ENCODE measurements at places on chromosomes 11 and 22.

DNA sequence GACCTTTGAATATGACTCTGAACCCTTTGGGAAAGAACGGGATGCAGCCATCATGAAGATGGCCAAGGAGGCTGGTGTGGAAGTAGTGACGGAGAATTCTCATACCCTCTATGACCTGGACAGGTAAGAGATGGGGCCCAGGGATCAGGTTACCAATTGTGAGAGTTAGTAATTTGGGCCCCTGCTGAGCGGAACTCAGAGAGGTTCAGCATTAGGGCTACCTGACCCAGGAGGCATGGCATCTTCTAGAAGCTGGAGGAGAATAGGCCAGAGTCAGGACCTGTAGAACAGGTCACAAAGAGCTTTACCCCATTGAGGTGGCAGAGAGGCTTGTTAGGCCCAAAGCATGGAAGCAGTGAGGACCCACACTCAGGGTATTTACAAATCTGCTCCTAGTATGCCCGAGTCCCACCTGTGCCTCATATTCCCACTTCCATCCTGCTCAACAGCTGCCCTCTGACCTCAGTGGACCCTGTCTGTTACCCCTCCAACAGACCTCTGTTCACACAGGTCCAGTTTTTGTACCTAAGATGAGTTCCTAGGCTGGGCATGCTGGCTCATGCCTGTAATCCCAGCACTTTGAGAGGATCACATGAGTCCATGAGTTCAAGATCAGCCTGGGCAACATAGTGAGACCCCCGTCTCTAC is 11.6 kb downstream of the CRY2 start:
- no peak for DNase-seq

DNA sequence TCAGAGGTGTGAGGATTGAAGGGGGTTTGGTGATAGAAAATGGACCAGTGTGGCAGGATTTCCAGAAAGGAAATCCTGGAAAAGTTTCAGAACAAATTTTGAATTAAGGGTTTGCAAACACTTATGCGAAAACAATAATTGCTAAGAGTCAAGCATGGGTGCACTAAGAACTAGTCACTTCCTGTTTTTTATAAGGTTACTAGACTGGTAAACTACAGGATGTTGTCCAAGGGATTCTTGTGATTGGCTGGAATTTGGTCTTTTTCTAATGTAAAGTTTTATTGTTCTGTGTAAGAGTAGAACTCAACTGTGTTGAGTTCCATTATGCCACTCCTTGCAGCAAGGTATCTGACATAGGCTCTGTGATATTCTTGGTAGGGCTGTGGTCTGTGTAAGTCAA is 54.1 kb downstream of the LIF start:
- no peak for DNase-seq

GRCh38 chr11:36249246-36249645 is 40.0 kb downstream of the COMMD9 start:
- no peak for DNase-seq

GRCh38 chr22:28397306-28397705 is 282.3 kb downstream of the TTC28 start:
- DNase-seq, result no peak

- no peak for DNase-seq
These were observed 18.9 kb upstream of the PPP6R3 start for GRCh38 chr11:68441466-68442230.

GRCh38 chr11:119377112-119377901 is 4.2 kb downstream of the USP2 start:
- DNase-seq, result no peak

- no peak for DNase-seq
These were observed 388.4 kb downstream of the SOX6 start for GRCh38 chr11:15967966-15968365.

DNA sequence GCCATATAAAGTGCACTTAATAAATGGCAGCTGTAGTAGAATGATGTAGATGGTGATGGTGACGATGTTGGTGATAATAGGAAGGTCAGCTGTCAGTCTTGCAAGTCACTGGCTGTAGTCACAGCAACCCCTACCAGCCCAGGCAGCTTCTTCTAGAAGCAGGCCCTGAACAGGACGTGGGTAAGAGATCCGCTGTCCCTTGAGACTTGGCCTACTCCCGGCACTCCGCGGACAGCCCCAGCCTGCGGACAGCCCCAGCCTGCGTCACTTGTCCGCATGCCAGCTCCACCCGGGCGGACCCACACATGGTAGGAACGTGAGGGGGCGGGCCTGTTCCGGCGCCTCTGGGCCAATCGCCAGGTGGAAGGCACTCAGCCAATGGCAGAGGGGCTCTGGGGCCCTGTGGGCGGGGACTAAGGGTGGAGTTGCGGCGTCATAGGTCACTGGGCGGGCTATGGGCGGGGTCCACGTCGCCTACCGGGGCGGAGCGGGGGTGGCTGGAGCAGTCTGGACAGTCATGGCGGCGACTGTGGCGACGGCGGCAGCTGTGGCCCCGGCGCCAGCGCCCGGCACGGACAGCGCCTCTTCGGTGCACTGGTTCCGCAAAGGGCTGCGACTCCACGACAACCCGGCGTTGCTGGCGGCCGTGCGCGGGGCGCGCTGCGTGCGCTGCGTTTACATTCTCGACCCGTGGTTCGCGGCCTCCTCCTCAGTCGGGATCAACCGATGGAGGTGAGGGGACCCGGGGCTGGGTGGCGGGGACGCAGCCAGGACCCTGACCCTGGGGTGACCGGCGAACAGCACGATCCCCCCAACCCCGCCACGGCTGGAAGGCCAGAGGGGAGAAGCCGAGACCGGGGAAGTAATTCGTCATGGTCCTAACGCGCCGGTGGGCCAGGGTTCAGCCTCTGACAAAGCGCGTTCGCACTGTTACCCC is at the start of gene CRY2:
Gene CRY2 (plus strand): TSS at position 502 of the 937 bp plus-strand sequence. CDS start 16 bp downstream, at position 518.
- peak; percentile 97 for DNase-seq

- DNase-seq, result no peak
These were observed 245.9 kb upstream of the ANO3 start for GRCh38 chr11:26086028-26086427.

DNA sequence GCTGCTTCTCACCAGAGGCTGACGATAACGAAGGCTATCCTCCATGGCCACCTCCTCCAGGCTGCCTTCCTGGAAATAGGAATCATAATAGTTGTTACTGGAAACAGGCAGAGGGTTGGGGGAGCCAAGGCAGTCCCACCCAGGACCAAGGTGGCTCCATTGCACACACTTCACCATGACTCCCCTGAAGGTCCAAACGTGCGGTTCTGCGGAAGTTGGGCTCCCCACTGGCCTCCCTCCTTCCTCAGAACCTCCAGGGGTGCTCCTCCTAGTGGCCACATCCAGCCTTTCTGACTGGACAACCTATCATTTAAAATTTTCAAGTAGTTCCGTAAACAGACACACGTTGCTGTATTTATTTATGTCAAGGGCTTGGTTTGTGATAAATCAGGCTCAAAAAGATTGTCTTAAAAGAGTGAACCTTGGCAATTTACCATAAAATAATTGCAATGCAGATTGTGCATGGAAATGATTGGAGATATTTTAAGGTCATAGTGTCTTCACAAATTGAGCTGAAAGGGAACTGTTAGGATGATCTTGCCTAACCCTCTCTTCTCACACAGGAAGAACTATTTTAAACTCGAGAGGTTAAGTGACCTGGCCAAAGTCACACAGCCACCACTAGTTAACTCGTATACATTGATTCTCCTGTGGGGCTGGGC is 1.4 kb upstream of the TCN2 start:
- no peak for DNase-seq

DNA sequence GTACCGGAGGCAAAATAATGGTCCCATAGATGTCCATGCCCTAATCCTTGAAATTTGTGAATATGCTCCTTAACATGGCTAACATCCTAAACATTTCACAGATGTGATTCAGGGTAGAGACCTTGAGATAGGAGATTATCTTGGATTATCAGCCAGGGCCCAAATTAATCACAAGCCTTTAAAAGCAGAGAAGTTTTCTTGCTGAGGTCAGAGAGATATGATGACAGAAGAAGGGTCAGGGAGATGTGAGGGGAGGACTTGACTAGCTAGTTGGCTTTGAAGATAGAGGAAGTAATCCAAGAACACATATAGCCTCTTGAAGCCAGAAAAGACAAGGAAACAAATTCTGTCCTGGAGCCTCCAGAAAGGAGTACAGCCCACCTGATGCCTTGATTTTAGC is 19.1 kb upstream of the FDX1 start:
- DNase-seq, result no peak

DNA sequence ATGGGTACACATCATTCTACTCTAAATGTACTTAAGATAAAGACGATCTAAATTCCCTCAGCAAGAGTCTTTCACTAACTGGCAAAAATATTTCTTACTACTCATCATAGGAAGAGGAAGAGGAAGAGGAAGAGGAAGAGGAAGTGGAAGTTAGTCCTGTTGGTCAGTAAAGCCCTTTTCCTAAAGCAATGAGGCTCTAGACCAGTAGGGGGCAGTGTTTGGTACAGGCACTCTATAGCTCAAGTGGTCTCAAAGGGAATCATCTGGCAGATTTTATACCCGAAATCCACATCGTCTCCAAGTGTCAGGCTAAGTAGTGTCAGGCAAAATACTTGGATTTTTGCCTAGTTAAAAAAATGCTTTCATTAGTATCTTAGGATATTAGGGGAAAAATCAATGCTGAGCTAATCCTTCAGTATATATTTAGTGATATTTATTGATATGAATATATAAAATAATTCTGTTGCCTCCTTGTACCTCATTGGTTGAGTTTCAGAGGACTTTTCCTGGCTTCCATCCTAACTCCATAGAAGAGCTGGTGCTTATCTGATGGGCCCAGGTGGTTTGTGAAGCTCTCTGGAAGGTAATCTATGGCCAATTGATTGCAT is 7.7 kb downstream of the BLID start:
- DNase-seq, result no peak

- no peak for DNase-seq
These were observed 2.8 kb downstream of the PDXP start for GRCh38 chr22:37661160-37661924.

DNA sequence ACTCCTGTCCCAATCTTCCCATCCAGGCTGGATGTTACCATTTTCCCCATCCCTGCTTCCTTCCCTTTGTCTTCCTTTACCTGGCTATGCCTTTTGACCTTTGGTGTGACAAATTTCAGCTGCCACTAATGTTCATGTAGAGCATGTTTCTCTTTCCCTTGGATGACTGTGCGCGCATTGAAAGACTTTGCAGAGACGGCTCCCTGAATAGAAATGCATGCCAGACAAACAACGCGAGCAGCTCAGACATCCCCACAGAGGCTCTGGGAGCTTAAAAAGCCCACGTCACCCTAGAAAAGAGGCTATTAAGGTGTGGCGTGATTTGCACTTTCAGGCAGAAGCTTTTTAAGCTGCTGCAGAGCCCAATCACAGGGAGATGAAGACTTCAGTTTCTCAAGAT is 202.0 kb downstream of the NTM start:
- DNase-seq, result no peak

DNA sequence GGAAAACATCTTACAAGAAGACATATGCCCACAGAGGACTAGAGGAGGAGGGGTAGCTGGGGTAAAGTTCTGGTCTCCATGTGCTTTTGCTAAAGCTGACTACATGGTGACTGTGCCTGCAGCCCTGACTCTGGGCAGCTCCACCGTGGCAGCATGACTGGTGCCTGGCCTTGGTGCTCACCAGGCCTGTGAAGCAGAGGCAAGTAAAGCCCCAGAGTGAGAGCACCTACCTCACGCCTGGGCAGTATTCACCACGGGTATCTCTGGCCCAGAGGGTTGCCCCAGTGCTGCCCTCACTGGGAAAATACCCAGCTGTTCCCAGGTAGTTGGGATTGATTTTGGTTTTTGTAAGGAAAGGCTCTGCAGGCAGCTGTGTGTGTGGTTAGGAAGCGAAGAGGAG is 78.3 kb downstream of the CTTN start:
- no peak for DNase-seq

DNA sequence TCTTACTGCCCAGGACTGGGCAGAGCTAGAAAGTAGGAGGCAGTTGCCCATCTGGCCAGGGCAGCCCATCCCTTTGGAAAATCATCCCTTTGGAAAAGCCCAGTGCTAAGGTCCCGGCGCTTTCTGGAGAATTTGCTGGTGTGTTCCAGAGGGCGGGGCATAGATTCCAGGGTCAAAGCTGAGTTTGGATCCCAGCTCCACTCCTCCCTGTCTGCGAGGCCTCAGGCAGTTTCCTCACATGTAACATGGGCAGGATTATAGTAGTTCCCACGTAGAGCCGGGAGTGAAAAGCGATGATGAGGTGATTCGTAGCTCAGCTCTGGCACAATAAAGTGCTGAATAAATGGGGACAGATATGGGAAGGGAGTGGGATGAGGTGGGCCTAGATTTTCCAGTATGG is 31.4 kb upstream of the LRRC10B start:
- DNase-seq, result no peak

GRCh38 chr11:117382746-117383145 is 55.1 kb downstream of the CEP164 start:
- no peak for DNase-seq

DNA sequence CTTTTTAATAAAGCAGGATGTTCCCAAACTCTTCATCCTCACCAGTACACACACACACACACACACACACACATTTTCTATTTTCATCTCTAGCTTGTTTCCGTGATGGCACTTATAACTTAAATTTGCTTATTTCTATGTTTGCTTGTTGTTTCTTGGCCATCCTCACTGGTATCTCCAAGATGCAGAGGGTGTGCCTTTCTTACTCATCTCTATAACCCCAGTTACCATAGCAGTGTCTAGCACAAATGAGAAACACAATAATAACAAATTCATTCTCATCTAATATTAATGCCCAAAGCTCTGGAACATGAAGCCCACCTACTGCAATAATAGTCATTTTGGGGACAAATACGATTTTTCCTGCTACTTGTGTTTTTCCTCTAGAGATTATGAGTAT is 156.3 kb downstream of the GRM5 start:
- no peak for DNase-seq

DNA sequence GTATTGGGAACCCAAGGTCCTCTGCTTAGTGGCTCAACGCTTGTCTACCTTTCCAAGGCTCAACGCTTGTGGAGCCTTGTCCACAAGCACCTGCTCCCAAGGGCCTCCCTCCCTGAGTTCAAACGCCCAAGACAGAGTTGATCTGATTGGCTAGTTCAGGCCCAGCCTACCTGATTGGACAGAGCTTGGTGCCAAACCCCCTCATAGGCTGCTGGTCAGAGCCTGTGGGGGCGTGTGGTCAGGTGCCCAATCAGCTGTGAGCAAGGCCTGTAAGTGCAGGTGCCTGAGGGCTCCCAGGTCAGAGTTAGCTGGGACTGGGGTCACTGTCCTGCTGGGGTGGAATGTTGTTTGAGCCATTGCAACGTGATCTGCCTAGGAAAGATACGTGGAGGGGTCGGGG is 16.9 kb upstream of the TMPRSS6 start:
- no peak for DNase-seq

- no peak for DNase-seq
These were observed 91.2 kb downstream of the TEAD1 start for GRCh38 chr11:12765428-12765827.

DNA sequence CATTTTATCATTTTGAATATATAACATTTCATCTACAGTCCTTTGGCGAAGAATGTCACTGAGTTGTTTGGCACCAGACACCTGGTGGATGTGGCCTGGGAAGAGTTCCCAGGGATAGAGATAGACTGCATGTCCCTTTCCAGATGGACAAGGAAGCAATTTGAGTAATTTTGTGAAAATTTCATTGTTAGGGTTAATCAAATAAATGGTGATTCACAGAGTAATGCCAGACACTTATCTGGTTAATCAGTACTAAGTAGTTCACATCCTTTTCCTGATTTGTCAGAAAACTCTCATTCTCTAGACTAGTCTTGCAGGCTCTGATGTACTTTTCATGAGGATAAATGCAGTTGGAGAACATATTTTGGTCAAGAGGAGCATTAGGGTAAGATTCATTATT is 41.6 kb downstream of the NAALAD2 start:
- no peak for DNase-seq

- no peak for DNase-seq
These were observed 130.8 kb downstream of the ARL14EP start for GRCh38 chr11:30453705-30454104.
